Activated gamma-delta T cell treated with Interleukin-2 at 50 U/mL for 16 hours (primary cell): ENCODE measurements at places on chromosomes 5 and 9.

DNA sequence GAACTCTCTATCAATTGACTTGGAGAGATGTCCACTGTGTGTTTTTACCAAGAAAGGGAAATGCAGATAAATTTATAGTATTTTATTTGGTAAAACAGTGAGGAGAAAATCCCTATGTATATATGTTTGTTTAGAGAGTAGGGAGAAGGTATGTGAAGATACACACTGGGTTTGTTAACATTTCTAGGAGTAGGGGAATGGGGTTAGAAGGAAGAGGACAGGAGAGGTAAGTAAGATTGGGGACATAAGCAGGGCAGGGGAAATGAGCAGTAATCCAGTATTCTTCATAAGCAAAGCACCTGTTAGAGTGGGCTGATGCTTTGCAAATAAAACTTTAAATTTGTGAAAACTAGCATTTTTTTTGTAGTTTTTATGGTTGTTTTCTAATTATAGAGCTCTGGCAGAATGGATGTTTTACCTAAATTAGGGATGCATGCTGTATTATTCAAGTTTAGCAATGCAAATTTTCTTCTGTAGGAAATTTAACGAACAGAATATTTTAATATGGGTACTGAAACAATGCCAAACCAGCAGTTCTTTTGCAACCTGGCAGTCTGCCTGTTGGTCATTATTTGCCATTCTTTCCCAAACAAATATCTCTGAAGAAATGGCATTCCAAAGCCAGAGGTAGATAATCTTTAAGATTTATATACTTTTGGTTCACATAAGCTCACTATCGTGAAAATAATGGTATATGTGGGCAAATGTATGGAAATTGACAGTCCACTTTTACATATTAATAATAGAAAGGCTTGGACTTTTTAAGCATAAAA lies 19.4 kb upstream of the DCP2 start:
- DNase-seq = no peak

DNA sequence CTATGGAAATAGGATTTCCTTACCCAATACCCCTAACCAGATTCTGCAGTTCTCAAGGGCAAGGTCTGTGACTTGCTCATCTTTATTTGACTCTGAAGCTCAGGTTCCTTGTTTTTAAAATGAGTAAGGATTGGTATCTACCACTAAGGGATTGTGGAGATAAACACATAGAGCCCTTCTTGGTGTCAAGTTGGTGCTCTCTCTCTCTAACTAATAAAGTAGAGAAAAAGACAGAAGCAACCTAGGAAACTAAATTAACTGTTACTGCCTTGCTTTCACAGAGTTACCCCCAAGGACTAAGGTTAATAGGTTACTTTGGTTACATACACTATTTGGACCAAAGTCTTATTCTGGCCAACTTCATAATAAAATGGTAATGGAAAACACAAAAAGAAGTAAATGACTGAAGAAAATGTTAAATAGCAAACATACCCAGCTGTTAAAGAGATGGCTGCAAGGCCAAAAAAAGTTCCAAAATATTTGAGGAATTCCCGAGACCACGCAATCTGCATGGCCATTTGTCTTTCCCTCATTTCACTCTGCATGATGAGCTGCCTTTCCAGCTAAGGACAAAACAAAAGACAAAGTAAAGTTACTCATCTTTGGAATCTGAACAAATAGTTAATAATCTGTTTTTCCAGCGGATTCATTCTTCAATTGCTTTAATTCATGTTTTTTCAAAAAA lies 21.8 kb upstream of the RLN1 start:
- DNase-seq = no peak

DNA sequence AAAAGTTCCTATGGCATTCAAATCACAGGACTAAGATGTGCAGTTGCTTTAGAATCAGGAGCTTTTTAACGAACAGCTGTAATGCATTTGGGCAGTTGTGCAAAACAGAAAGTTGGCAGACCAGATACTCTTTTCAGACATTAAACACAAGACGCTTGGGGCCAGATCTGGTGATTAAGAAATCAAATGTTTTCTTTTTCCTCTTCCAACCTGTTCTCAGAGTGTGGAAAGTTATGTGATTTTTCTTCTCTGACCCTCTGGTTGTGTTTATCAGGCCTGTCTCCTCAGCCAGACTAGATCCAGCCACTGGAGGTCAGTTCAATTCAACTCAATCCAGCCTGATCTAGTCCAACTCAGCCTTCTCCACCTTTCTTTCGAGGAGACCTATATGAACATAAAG lies 298.5 kb upstream of the PCSK5 start:
- DNase-seq = no peak

DNA sequence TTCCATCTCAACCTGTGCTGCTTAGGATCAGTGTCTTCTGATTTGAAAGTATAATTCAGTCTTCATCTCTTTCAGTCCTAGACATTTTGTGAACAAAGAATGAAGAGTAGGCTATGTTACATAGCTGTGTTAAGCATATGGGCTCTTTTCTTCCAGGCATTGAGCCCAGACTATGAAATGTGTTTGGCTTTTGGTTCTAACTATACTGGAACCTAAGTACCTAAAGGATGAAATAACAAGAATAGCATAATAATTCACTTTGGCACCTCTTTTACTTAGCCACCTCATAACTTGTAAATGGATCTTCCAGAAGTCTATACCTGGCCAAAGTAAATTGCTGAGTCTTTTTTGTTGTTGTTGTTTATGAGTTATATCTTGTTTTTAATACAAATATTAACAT lies 71.4 kb downstream of the SLF1 start:
- DNase-seq = no peak

- DNase-seq = no peak
Measured at GRCh38 chr5:151077967-151078366, 2.9 kb downstream of the TNIP1 start.

- DNase-seq = no peak
Measured at GRCh38 chr5:160434022-160434531, 12.4 kb downstream of the PTTG1 start.

DNA sequence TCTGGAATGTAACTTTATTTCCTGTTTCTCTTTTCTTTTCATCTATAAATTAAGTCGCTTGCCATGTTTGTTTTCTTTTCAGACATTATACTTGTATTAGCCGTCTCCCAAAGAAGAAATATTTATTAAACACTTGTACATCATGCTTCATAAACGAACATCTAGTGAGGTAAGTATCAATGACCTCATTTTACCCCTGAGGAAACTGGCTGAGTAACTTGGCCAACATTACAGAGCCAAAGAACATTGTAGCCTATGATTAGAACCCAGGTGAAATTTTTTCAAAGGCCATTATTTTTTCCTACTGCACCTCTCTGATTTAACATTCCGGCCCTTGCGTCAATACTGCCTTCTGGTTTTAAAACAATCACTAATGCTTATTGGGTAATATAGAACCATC lies 4.2 kb downstream of the FREM1 start:
- no peak for DNase-seq

GRCh38 chr5:76413746-76414145 lies 10.7 kb downstream of the IQGAP2 start:
- DNase-seq = no peak

DNA sequence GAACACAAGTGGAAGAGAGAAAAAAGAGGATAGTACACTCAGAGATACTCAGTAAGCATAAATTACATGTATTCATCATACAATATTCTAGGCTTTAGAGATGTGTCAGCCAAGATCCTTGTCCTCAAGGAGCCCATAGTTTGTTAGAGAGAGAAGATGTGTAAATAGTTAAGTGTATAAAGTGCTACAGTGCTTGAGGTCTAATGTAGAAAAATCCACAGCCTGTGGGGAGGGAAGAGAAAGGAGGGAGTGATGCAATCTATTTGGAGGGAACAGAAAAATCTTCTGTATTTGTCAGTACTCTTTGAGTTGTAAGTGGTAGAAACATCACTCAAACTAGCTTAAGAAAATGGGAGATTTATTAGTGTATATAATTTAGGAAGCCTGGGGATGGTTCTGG lies 81.9 kb downstream of the PALM2AKAP2 start:
- no peak for DNase-seq

- no peak for DNase-seq
Measured at GRCh38 chr5:87027570-87027969, 240.1 kb upstream of the RASA1 start.

- DNase-seq = no peak
Measured at GRCh38 chr5:129125819-129126218, 31.3 kb downstream of the ISOC1 start.

- no peak for DNase-seq
Measured at GRCh38 chr5:73998489-73998888, 372.5 kb downstream of the ARHGEF28 start.

DNA sequence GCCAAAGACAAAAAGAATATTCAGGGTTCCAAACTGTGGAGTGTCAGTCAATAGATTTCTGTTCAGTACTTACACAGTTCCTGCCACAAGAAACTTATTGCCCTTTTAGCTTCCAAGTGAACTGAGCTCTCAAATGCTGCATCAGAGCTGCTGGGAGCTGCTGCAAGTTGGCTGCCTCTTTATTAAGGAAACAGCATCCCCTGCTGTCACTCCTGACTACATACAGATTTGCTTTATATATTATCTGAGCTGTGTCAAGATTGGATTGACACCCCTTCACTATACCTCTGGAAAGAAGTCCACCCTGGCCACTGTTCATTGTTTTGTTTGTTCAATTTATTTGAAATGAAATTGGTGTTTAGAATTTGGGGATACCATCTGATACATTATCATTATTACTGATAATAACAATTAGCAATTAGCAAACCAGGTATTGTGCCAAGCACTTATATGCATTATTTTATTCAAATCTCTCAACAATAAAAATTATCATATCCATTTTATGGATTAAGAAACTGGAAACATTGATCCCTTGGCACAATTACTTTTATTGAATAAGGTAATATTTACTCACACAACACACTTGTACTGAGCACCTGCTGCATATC lies 16.4 kb upstream of the C5orf58 start:
- DNase-seq = no peak

GRCh38 chr5:139925216-139925562 lies 117.9 kb downstream of the NRG2 start:
- DNase-seq = no peak

GRCh38 chr5:139708877-139709581 lies 60.9 kb downstream of the CXXC5 start:
- DNase-seq = no peak

DNA sequence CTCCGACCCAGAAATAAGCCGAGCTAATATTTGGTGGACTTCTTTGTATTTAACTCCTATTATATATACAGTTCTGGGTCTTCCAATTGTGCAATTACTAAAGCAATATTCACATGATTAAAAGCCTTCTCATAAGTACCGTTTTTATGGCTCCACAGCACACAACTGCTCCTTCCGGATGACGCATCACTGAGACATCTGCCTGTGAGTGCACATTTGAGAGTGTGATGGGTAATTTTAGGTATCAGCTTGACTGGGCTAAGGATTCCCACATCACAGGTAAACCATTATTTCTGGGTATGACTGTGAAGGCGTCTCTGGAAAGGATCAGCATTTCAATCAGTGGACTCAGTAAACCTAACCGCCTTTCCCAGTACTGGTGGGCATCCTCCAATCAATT lies 77.5 kb upstream of the SYK start:
- DNase-seq = no peak
